ENCODE measurements at places on chromosomes 16 and 17. TPM values are rescaled to one million over a fixed set of nuclear protein-coding genes. Genes with fewer than 3 reads are reported as not detected.

DNA sequence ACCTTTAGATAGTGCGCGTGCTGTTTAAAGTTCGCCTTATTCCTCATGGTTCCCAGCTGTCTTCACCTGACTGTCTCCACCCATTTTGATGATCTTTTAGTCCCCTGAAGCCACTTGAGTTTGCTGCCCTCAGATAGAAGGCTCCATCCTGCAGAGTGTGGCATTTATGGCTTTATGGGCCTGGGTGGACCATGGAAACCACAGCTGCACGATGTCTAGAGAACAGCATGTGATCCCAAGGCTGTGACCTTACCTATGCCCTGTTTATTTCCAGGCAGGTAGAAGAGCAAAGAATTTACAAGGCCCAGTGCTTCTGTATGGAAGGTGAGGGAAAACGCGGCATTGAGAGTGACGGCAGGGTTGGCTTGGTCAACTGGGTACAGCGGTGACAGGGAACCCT lies 356.9 kb downstream of the SLC39A11 start:
- H3K27ac ChIP-seq: no peak overlapping the region
- no peaks in the 10 kb centered on the region for H3K4me1 ChIP-seq
- no peaks in the 10 kb centered on the region for H3K36me3 ChIP-seq

DNA sequence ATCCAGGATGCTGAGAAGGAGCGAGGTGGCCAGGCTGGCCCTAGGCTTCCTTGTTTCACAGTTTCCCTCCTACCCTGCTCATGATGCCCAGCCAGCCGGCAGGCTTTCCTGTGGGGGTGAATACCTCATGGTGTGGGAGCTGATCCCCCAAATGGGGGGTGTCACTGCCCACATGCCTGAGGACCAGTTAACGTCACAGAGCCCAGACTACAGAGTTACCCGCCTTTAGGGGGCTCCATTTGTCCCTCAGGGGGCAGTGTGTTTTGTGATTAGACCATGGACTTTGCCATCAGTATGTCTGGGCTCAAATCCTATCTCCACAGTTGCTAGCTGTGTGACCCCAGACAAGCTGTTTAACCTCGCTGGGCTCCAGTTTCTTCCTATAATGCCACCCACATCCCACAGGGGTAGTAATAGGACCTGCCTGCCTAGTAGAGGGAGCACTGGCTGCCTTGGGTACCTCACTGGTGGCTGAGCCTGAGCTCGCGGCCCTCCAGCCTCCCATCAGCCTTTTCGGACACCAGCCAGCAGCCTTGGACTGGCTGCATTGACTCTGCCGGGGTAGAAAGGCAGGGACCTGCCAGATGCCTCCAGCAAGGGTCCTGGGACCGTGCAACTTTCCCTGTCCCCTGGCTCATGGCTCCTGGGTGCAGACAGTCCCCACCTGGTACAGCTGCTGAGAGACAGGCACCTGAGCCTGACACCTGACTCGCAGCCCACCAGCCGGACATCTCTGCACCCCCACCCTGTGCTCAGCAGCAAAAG lies 87.5 kb upstream of the GSE1 start:
- peaks cover 53% of the 10 kb centered on the region for H3K4me1 ChIP-seq
- no peak overlapping the region for H3K4me3 ChIP-seq
- no peaks in the 10 kb centered on the region for H3K27me3 ChIP-seq
- H3K27ac ChIP-seq: no peak overlapping the region
- no peak for DNase-seq

DNA sequence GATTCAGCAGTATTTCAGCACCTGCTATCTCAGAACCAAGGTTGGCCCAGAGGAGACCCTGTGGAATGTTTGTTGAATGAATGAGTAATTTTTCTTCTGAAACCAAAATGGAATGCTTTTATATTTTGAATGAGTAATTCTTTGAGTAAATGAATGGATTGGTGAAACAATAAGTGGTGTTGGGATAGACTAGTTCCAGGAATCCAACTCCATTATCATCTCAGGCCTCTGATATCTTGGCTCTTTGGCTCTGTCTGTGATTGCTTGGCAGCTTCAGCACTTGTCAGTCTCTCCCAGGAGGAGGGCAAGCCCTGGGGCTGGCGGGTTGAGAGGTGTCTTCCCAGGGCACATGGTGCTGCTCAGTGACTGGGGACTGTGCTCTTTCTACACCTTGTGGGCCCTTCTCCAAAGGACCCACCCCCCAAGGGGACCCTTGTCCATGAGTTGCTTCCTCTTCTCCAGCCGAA lies 284.4 kb upstream of the FOXF1 start:
- no peak for DNase-seq
- H3K27ac ChIP-seq: no peak overlapping the region
- H3K36me3 ChIP-seq: no peaks in the 10 kb centered on the region
- H3K4me3 ChIP-seq: no peak overlapping the region
- peaks cover 8% of the 10 kb centered on the region for H3K4me1 ChIP-seq

DNA sequence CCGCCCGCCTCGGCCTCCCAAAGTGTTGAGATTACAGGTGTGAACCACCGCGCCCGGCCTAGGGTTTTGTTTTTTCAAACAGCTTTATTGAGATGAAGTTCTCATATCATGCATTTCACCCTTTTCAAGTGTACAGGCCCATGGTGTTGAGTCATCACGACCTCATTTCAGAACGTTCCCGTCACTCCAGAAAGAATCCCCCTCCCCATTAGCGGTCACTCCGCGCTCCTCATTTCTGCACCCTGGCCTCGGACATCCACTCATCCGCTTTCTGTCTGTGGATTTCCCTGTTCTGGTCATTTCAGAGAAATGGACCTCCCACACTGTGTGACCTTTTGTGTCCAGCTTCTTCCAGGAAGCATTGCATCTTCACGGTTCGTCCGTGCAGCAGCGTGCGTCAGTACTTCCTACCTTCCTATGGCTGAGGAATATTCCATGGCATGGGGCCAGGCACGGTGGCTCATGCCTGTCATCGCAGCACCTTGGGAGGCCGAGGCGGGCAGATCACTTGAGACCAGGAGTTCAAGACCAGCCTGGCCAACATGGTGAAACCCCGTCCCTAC lies 135.2 kb upstream of the GSE1 start:
- no peaks in the 10 kb centered on the region for H3K27me3 ChIP-seq
- H3K27ac ChIP-seq: no peak overlapping the region
- no peak for DNase-seq
- H3K4me3 ChIP-seq: no peak overlapping the region

DNA sequence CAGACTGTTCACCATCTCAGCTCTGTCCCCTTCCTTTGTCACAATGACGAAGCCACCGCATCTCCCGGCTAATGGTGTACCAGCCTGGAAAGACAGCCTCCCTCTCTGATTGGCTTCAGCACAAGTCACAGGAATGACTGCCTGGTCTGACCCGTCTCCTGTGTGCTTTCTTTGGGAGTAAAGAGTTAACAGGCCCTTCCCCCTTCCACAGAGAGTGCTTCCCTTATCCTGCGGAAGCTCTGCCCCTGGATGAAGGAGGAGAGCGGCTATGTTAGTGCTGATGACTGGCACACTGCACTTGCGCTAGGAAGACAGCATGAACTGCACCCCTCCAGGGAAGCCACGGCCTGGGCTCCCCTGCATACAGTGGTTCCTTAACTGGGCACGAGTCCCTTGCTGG lies 11.3 kb downstream of the USB1 start:
- H3K27me3 ChIP-seq: no peaks in the 10 kb centered on the region
- peaks cover 49% of the 10 kb centered on the region for H3K36me3 ChIP-seq
- DNase-seq: peak; percentile 3
- peaks cover 12% of the 10 kb centered on the region for H3K4me1 ChIP-seq

DNA sequence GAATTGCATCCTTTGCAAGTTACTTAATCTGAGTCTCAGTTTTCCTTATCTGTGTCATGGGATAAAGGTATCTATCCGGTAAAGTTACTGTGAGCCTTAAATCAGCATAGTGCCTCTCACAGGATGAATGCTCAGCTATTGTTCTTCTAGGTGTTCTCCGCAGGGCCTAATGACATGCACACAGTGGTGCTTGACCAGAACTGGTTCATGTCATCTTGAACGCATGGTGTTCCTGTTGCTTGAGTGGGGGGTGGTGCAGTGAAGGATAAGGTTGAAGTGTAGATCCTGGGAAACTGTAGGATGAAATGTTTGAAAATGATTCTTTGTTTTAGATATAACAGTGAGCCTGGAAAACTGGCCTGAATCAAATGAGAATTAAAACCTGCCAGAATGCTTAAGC lies 4.0 kb downstream of the KRT40 start:
- H3K4me3 ChIP-seq: no peak overlapping the region
- H3K27me3 ChIP-seq: peaks cover 83% of the 10 kb centered on the region
- H3K4me1 ChIP-seq: peaks cover 6% of the 10 kb centered on the region
- DNase-seq: no peak
- H3K27ac ChIP-seq: no peak overlapping the region

DNA sequence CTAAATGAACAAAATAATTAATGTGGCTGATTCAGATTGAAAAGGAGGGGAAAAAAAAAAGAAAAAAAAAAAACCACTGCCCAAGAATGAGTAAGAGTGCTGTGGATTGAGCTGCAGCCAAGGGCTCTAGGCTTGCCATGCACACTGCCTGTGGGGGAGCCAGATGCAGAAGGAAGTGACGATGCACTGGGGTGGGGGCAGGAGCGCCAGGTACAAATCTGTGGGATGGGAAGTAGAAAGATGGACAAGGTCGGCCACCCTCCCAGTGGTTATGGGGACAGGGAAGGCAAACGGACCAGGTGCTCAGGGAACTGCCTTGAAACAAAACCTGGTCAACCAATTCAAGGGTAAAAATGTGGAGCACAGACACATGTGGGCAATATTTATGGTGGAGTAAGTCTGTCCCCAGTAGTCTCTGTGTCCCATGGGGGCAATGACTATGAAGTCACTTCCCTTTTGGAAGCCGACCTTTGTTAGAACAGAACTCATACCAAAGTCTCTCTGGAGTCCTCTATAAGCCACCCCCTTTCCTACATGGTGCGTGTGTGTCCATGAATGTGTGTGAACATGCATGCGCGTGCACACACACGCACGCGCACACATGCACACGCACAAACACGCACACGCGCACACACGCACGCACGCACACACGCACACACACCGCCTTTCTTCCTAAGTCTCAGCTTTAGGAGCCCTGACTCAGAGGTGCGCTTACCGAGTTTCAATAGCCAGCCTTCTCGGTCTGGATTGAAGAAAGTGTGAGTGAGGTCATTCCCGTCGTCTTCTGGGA lies 84.3 kb downstream of the CYTH1 start:
- H3K27ac ChIP-seq: no peak overlapping the region
- peaks cover 93% of the 10 kb centered on the region for H3K36me3 ChIP-seq
- peaks cover 22% of the 10 kb centered on the region for H3K4me1 ChIP-seq
- H3K27me3 ChIP-seq: no peaks in the 10 kb centered on the region
- DNase-seq: no peak

- H3K27ac ChIP-seq: no peak overlapping the region
- peaks cover 17% of the 10 kb centered on the region for H3K4me1 ChIP-seq
- no peak for DNase-seq
Observed at GRCh38 chr17:81365148-81365600, 30.1 kb upstream of the BAHCC1 start.

DNA sequence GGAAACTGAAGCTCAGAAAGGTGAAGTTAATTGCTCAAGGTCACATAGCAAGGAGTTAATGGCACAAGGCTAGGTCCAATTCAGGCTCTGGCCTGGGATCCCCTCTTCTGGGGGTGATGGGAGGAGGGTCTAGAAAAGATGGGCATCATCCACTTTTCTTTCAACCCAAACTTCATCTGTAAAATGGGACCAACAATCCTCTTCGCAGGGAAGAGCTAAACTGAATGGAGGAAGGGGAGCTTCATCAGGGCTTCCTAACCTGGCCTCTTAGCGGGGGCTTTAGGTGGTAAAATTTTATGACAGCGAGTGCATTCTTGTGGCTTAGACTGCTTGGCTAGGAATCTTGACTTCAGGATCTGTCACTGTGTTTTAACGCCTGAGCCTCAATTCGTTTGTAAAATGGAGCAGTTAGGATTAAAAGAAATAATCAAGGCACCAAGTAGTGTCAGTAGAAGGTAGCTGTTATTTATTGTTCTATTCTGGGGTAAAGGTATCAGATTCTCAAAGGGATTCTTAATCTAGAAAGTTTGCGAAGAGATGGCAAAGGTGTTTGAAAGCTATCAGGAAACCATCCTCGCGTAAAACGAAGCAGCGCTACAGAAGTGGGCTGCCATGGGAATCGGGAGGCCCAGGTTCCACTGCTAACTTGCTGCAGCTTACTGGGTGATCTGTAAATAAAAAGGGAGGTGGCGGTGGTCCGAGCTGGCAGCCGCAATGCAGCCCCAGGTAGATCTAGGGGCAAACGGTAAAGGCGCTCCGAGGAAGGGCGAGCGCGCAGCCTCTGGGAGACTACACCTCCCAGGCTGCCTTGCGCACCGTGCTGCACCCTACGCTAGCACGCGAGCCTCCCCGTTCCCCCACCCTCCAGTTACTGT lies 1.5 kb upstream of the SRCAP start:
- peaks cover 28% of the 10 kb centered on the region for H3K36me3 ChIP-seq
- no peak for DNase-seq
- H3K4me1 ChIP-seq: peaks cover 47% of the 10 kb centered on the region
- H3K27ac ChIP-seq: peak overlapping the region; percentile 99
- peak overlapping the region; percentile 99 for H3K4me3 ChIP-seq

- H3K27me3 ChIP-seq: no peaks in the 10 kb centered on the region
- H3K36me3 ChIP-seq: peaks cover 8% of the 10 kb centered on the region
- peaks cover 89% of the 10 kb centered on the region for H3K4me1 ChIP-seq
- H3K27ac ChIP-seq: peak overlapping the region; percentile 74
- no peak for DNase-seq
Observed at GRCh38 chr17:45410144-45411091, 22.3 kb downstream of the ARHGAP27 start.

GRCh38 chr16:81703177-81704155 lies 75.6 kb upstream of the PLCG2 start:
- H3K36me3 ChIP-seq: peaks cover 59% of the 10 kb centered on the region
- no peaks in the 10 kb centered on the region for H3K4me1 ChIP-seq
- H3K27me3 ChIP-seq: no peaks in the 10 kb centered on the region
- peak; percentile 4 for DNase-seq
- H3K4me3 ChIP-seq: no peak overlapping the region

DNA sequence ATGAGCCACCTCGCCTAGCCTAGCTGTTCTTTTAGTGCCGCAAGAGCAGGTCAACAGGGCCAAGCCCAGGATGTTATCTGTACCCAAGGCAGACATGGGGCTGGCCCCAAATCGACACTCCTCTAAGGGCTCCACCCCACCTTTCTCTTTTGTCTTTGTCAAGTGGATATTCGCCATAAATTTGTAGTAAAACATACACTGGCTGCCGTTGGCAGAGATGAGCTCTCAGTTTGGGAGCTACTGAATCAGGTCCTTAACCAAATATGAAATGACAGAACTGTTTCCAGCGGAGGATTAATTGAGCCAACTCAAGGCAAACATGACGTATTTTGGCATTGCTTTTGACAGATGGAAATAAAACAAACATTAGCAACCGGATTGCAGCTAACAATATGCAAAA lies 556.9 kb upstream of the CDH5 start:
- no peak overlapping the region for H3K27ac ChIP-seq
- DNase-seq: no peak
- H3K4me1 ChIP-seq: no peaks in the 10 kb centered on the region
- no peak overlapping the region for H3K4me3 ChIP-seq

- DNase-seq: no peak
- peaks cover 26% of the 10 kb centered on the region for H3K4me1 ChIP-seq
- H3K4me3 ChIP-seq: no peak overlapping the region
- no peaks in the 10 kb centered on the region for H3K27me3 ChIP-seq
- H3K36me3 ChIP-seq: no peaks in the 10 kb centered on the region
- H3K27ac ChIP-seq: no peak overlapping the region
Observed at GRCh38 chr17:73189417-73190099, 3.3 kb upstream of the COG1 start.

Gene TOP2A
- 2.1 TPM for total RNA-seq

Gene ANKRD40CL
- not detected for total RNA-seq

Gene NACA2
- total RNA-seq: not detected

Gene SLC5A11
- total RNA-seq: 0.14 TPM

Measured in left ventricle myocardium inferior (tissue), 1 donor.